CD4-positive, alpha-beta T cell treated with Interleukin-6 at 100 ng/mL for 8 hours (primary cell): ENCODE measurements at places on chromosomes 2 and 18.
A peak's percentile ranks its signal among the peaks of the same experiment; 100 is the strongest.

- no peak for DNase-seq
These were observed 183.5 kb downstream of the PAX3 start for GRCh38 chr2:222115296-222115695.

DNA sequence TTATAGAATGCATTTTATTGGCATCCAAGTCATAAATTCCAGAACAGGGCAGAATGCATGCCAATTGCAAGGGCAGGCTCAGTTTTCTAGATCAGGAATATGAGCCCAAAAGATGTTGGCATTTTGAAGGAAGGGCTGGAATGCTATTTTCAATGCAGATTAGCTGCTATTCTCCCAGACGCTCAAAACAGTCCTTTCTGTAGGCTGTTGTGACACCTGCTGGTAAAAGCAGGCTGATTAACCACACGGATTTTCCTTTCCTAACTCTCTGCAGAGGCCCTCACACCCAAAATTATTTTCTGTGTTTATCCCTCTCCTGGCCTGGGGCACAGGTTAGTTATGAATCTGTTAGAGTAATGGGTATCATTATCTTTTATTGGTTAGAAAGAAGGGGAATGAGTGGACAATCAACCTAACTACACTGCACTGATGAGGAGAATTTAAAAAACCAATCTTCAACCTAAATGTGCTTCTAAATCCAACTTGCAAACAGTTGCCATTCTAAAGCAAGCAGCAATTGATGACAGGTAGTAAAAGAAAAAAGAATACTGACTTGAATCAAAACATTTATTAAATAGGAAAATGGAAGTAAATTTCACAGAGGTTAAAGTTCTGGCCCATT, 94.0 kb downstream of the PLA2R1 start:
- peak; percentile 3 for DNase-seq

GRCh38 chr2:154849482-154849881, 151.0 kb downstream of the KCNJ3 start:
- no peak for DNase-seq

DNA sequence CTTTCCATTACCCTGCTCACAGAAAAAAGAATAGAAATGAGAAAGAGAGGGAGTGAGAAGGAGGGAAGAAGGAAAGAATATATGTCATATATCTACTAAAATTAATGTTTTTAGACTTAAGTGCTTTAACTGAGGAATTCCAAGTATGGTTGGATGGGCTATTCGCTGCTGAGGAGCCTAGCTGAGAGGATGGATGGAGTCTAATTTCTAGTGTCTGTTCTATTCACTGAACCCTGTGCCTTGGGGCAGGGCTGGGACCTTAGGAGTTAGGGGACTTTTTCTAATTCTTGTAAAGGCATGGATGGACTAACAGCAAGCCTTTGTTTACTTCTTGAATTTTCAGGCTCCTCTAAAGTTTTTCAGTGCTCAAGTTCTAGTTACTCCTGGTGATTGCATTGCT, 109.8 kb downstream of the PTRHD1 start:
- no peak for DNase-seq

DNA sequence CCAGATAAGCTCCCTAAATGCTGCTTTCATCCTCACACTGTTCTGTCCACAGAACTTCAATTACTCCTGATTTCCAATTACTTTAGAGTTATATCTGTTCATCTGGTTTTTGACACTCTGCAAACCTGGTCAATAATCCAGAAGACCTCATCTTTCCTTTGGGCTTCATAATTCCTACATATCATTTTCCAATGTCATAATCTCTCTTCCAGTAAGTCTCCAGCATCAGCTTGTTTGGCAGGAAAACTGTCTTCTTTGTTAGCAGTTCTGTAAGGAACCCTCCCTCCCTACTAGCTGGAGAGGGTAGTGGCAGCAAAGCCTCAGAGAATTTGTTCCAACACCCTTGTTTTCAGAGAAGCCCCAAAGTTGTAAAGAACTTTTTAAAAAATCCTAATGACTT, 11.9 kb upstream of the SLC14A1 start:
- no peak for DNase-seq

DNA sequence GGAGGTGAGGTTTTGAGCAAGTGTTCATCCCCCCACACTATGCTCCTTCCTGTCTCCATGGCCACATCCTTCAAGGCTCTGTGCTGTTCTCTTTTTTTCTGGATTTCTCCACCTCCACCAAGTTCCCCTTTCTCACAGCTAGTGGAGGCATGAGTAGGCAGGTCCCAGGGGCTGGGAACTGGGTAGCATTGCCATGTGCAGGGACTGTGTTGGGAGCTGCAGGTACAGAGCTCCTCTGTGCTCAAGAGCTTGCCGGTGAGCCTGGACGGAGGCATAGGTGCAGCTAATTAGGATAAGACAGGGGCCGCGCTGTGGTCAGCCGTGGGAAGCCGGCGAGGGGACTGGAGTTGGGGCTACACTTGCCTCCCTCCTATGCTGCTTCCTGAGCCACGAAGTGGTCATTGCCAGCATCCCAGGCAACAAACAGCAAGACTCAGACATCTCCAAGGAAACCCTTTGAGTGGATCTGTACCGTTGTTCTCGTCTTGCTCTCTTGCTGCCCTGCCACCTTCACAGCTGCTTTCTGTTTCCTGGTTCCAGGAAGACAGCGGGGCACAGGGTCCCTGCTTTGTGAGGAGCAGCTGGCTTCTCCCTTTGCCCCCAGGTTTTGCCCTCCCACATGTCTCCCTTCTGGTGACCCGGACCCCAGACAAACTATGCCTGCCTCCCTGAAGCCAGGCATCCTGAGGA, 36.9 kb downstream of the ATOH8 start:
- no peak for DNase-seq

- no peak for DNase-seq
These were observed 323.2 kb upstream of the THSD7B start for GRCh38 chr2:136441979-136442714.

GRCh38 chr2:224837558-224837957, 121.4 kb upstream of the CCDC195 start:
- DNase-seq: no peak

DNA sequence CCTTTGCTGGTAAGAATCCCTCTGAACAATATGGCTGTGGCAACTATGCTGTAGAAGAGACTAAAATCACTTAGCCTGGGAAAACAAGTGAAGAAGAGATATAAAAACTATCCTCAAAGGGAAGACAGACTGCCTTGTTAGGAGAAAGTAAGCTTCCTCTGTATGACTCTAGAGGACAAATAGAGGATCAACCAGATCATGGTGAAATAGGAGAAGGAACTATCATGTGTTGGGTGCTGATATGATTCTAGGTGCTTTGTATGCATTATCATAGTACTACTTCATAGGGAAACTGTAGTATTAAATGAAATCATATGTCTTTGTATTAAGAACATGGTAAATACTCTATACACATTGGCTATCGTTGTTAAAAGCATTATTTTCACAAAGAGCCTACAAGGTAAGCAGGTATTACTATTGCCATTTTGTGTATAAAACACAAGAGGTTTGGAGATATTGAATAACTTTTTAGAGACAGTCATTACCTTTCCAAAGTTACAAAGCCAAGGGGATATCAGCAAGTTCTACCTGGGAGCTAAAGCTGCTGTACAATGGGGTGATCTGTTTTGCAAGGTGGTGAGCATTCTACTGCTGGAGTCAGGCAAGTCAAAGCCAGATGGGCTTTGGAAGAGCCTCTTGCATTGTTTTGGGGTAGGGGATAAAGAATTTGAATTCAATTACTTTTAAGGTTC, 402.6 kb downstream of the ALK start:
- no peak for DNase-seq

- no peak for DNase-seq
These were observed 127.6 kb upstream of the ITGA6 start for GRCh38 chr2:172299741-172300140.

DNA sequence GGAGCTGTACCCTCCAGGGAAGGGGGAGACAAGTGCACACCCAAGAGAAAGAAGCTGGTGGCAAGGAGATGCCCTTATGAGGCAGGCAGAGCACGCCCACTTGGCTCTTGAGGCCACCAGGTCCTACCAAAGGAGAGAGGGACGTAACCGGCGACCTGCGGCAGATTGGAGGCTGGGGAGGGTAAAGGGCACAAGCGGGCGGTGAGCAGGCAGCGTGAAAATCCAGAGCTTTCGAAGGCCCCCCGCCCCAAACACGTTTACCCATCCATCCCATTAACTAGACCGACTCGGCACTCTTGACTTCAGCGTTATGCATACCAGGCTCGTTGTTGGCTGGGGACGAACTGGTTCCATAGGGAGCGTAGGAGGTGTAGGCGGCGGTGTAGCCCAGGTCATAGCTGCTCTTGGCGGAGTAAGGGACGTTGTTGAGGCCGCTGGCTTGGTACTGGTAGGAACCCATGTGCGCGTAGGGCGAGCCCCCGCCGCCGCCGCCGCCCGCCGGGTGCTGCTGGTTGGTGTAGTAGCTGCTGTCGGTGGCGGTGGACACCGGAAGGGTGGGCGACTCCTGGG, 794 bp downstream of the DLX2 start:
- DNase-seq: no peak

- no peak for DNase-seq
These were observed 1.5 kb upstream of the UGP2 start for GRCh38 chr2:63840081-63840784.

DNA sequence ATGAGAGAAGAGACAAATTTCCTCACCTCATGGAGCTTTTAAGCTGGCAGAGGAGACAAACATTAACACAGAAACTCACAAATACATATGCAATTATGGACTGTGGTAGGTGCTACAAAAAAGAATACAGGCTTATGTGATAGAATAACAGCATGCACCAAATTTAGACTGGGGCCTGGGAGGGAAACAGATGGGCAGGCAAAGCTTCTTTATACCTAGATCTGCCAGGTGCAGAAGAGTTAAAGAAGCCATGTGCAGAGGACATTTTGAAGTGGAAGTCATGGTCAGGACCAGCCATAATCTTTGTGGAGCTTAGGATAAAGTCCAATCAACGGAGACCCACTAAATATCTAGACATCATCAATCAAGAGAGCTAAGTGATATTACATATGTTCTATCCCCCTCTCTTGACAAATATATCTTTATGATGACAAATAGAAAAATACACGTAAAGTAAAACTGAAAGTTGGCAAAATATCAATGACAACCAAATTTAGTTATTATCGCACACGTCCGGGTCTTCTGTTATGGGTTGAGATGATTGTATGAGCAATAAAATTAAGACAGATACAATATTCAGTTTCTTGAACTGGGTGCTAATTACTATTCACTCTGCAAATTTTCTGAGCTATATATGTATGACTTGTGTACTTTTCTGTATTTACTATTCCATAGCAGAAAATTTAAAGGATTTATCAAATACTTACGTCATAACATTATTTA, 44.1 kb downstream of the CD28 start:
- DNase-seq: no peak

GRCh38 chr18:68533641-68534040, 181.3 kb downstream of the TMX3 start:
- DNase-seq: no peak

GRCh38 chr2:190088917-190089316, 26.4 kb upstream of the MSTN start:
- peak; percentile 32 for DNase-seq

DNA sequence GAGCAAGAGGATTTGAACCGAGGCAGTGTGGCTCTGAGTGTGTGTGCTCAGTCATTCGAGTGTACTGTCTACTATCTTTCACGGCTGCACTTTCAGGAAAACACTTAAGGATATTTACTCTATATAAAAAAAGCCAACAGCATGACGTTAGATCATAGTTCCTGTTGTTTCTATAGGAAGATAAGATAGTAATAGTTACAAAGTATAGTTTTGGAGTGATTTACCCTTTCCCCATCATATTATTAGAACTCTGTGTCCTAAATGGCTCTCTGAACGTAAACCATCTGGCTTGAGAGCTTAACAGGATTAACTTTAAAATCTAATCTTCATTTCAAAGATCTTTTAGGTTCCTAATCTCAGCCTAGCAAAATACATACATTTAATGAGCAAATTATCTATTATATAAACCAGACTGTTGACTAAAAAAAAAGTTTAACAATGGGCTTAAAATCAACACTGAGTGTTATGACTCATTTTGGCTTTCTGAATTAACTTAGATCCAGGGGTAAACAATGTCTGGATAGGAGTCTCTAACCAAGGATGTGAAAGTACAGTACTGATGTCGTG, 150.3 kb upstream of the DNMT3A start:
- no peak for DNase-seq

DNA sequence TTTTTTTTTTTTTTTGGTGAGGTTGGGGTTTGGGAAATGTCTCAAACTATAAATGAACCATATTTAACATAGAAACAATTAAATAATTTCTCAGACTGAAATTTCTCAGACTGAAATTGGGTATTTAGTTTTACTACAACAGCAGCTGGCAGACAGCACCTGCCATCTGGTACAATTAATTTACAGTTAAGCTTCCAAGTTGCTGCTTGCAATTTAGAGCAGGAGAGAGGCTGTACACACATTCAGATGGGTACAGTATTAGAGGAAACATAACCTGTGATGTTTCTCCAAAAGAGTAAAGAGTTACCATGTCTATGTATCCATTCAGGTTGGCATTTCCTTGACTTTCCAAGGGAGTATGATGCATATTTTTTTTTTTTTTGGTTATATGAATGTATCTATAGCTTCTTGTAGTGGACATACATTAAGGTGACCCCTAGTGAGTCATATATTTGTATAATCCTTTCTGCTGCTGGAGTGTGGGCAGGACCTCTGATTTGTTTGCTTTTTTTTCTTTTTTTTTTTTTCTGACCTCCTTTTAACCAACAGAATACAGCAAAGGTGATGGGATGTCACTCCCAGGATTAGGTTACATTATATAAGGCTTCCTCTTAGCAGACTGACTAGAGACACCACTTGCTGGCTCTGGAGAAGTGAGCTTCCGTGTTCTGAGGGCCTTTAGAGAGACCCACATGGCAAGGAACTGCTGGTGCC, 201.7 kb downstream of the PTH2R start:
- DNase-seq: no peak

DNA sequence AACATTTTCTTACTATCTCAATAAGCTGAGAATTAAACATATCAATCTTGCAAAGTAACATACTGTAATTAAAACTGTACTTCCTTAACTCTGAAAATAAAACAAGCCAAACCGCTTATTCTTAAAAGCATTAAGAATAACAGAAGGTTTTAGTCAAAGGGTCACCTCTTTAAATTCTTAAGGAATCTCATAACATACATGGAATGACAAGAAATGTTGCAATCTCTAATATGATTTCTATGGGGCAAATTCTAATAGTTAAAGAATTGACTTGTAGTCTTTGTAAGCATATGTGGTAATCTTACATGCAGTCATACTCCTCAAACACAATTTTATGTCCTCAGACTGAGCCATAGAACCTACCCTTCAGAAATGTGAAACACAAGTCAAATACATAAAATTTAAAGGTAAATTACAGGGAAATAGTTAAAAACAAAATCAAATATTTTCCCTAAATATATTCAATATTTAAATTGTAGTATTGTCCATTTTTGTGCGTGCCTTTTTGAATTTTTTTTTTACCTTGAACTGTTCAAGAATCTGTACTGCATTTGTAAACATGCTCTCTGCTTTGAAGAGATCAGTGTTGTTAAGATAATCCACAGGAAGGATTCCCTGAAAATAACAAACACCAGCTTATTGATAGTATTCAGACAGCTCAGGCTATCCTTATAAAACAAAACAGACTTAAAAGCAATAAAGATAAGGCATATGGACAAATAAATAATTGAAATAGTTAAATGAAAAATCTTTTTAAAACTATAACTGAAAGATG, 48.2 kb downstream of the PIGN start:
- DNase-seq: no peak
